Femur (tissue), 1 donor: ENCODE measurements at places on chromosomes 5 and 9.
A peak's percentile ranks its signal among the peaks of the same experiment; 100 is the strongest.

GRCh38 chr5:157913575-157913974, 54.6 kb upstream of the CLINT1 start:
- DNase-seq, result no peak

GRCh38 chr9:8980496-8981013, 1181.0 kb upstream of the DMAC1 start:
- no peak for DNase-seq

DNA sequence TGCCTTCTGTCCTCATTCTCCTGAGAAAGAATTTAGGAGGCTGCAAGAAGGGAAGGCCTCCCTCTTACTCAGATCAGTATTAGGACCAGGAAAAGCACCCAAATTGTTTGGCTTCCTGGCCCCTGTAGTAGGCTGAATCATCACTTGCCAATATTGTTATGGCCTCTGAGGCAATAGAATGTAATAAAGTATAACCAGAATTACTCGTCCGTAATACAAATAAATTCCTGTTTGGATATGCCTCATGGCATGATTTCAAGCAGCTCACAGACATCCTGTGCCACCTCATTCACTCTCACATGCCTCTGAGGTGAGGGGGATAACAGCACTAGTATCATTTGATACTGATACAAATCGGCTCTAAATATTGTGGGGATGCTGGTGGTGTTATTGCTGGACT, 427.3 kb downstream of the ISL1 start:
- no peak for DNase-seq

DNA sequence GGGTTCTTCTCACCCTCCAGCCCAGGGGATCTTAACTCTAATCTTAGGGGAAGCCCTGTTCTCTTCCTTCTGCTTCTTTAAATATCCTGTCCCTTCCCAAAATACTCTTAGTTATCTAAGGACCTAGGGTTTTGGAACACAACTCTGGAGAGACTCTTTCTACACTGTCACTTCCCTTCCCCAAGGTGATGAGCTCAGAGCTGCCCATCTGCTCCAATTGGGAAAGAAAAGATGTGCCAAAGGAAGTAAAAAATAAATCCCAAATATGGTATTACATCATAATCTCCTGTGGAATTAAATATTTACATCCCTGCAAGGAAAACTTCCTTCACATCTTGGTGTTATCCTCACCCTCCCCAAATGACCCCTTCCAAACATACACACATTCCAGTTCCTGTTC, 291.2 kb downstream of the EPB41L4A start:
- DNase-seq, result no peak

GRCh38 chr9:92714787-92715487, 45.0 kb upstream of the IPPK start:
- peak; percentile 21 for DNase-seq

- peak; percentile 56 for DNase-seq
Observed at GRCh38 chr5:54217826-54218503, 92.4 kb downstream of the ARL15 start.

DNA sequence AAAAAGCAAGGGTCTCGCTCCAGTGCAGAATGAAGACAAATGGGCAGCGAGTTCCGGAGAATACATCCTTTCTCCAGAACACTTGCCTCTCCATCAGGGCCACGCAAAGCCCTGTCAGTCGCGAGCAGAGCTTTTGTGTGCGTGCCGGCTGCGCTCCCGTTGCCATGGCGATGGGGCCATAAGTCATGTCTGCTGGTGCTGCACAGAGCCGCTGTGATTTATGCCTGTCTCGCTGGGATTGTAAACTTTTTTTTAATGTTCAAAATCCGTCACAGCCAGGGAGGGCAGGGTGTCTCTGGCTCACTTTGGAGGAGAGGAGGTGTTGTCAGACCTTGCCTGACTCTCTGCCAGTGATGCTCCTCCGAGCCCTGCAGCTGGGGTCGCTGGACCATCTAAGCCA, 272.7 kb downstream of the TRIM32 start:
- peak; percentile 24 for DNase-seq

- DNase-seq, result no peak
Observed at GRCh38 chr5:148387325-148387724, 3.6 kb downstream of the FBXO38 start.

DNA sequence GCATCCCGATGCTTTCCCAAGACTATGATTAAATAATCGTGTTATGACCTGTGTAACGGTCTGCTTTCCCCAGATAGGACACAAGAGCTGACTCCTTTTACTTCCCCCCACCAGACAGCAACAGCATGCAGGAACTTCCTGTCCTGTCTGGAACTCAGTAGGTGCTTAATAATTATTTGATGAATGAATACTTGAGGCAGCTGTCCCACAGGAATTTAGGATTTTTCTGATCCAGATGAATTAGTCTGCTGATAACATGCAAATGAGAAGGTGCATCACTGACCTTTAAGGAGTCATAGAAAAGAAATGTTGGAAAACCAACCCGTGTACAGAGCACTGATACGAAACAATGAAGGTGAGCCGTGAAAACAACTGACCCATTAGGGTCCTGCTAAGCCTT, 12.2 kb downstream of the RNF130 start:
- no peak for DNase-seq

- DNase-seq, result no peak
Observed at GRCh38 chr5:6260846-6261245, 117.5 kb downstream of the MED10 start.

DNA sequence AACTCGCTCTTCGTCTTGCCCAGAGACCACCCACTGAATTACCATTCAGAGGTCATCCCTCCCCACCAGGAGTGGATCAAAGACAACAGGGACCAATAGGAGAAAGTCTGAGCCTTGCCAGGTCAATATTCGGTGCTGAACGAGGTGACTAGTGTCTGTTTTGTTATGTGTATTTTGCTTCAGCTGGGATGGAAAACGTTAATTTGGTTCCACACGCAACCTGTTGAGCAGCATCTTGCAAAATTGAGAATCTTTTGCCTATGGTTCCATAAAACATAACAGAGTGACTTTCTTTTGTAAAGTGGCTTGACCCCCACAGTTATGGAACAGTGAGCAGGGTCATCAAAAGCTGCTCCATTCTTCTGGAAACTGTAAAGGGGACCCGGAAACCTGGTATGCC, 168.4 kb downstream of the MSX2 start:
- DNase-seq, result no peak

DNA sequence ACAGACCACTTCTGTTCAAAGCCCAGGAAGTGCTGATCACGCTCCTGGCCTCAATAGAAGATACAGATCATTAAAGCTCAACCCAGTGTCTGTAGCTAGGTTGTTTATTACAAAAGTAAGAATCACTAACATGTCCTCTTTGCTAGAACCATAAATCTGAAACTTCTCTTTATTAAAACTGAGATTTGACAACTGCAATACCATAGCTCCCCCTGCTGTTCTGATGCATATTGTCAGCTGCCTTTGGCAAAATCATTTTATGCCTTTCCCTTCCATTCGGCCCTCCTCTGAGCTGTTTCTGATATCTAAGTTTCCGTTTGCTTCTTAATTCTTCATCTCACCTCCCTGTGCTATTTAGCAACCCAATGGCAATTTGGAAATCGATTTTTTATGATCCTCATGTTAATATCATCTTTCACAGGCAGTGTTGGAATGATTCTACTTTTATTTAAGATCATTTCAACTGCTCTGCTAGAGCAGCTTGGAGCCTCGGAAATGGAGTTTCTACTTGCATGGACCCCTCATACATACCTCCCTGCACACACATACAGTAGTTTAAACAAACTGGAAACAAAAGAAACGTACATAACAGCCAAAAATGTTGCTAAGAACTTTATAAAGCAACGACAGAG, 998.8 kb downstream of the MAT2B start:
- peak; percentile 59 for DNase-seq

GRCh38 chr9:69965416-69966145, 78.1 kb upstream of the MAMDC2 start:
- no peak for DNase-seq

DNA sequence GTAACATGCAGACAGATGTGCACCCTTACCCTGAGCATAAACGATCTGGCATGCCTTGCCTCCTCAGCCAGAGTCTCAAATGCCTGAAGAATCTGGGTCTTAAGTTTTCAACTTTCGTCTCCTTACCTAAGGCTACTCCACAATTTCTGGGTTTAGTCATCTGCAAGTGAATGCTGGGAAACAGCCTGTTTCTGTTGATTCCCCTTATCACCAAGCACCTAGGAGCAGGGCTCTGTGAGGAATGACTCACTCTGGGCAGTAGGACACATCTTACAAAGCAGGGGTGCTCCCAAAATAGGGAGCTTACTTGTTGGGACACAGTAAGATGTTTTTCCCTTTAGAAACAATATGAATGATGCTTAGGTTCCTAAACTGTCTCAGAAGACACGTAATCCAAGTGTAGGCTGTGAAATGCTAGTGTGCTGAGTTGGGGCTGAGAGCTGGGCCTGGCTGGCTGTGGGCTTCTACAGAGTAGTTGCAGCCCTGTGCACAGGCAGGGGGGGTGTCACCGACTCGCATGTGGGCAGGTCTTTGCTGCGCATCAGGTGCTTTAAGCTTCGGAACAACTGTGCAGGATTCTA, 58.0 kb downstream of the DAP start:
- no peak for DNase-seq

- DNase-seq, result no peak
Observed at GRCh38 chr5:71912021-71912420, 192.9 kb downstream of the CARTPT start.

GRCh38 chr9:89719202-89719601, 114.4 kb downstream of the GADD45G start:
- no peak for DNase-seq

DNA sequence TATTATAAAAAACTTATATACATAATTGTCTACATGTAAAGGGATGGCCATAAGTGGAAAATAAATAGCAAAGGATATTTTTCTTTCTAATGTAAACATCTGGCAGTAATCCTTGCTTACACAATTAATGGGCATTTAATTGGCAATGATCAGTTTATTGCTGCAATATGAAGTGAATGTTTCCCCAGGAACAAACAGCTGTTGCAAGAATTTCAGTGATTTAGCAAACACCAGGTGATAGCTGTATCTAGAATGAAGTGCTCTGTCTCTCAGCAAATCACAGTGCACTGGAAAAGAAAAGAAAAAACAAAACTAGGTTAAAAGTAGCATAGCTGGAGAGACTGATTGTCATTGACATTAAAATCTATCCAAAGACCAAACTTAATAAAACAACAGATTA, 594.5 kb upstream of the ARRDC3 start:
- no peak for DNase-seq

GRCh38 chr5:111775224-111775623, 18.2 kb upstream of the NREP start:
- no peak for DNase-seq

DNA sequence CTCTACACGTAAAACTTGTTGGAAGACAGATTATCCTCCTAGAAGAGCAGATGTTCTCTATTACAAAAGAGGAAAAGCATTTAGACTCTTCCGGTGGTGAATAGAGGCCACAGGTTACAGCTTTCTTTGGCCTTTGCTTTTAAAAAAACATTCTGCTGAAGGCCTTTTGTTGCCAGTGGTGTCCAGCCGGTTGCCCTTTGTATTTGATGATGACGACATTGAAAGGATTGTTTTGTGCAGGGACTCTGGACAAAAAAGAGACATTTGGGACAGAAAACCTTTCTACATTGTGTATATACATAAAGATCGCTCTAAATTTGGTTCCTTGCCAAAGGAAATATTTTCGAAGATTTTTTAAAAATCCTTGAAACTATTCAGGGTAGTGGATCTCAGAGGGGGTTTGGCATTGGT, 180.3 kb downstream of the C9orf152 start:
- DNase-seq, result peak; percentile 38

DNA sequence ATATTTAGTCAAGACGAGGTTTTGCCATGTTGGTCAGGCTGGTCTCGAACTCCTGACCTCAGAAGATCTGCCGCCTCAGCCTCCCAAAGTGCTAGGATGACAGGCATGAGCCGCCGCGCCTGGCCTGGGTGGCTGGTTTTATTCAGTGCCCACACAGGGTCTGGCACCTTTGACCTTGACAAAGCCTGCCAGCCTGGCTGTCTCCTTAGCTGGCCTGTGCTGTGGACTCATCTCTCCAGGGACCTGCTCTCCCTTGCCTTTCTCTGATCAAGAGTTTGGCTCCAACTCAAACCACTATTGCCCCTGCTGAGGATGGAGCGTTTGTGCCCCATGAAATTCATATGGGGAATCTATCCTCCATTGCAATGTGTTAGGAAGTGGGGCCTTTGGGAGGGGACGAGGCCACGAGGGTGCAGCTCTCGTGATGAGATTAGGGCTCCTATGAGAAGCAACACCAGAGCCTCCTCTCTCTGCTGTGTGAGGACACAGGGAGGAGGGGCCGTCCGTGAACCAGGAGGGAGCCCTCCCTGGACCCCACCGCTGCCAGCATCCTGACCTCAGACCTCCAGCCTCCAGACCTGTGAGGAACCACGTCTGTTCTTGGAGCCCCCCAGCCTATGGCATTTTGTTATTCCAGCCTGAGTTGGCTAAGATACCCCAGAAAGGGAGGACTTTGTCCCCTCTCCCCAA, 45.0 kb downstream of the MRPL36 start:
- DNase-seq, result peak; percentile 9

GRCh38 chr9:35552376-35552775, 52.7 kb upstream of the TESK1 start:
- DNase-seq, result no peak

GRCh38 chr9:121597698-121598166, 53.7 kb upstream of the DAB2IP start:
- no peak for DNase-seq

DNA sequence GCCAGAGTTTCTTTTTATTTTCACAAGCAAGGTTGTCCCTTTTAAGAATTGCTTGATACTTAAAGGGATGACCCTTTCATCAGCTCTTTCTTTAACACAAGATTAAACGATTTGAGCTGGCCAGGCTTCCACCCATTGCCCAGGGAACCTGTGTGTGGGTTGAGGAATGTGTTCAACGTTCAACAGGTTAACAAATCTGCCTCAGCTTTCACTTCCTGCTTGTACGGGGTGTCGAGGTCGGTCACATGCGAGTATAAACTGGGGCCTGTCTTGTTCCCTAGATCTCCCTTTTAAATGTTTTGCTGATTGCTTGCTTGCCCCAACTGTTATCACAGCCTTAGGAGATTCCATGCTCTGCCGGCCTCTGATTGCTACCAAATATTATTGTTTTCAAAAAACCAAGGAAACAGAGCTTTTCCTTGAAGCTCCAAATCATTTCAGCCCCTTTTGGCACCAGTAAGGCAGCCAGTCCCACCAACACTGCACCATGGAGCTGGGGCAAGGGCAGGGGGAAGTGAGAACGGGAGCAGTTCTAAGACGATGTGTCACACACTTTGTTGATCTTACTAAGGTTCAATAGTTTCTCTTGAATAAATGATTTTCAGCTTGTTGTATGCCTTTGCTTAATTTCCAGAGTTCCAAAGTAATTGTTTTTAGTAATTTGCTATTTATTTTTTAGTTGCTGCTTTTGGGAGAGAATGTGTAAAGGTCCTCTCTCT, 10.7 kb upstream of the CLK4 start:
- DNase-seq, result no peak
